ENCODE measurements at places on chromosomes 5 and 9.

- DNase-seq = no peak
Observed at GRCh38 chr9:88784960-88785359, 206.3 kb upstream of the S1PR3 start.

DNA sequence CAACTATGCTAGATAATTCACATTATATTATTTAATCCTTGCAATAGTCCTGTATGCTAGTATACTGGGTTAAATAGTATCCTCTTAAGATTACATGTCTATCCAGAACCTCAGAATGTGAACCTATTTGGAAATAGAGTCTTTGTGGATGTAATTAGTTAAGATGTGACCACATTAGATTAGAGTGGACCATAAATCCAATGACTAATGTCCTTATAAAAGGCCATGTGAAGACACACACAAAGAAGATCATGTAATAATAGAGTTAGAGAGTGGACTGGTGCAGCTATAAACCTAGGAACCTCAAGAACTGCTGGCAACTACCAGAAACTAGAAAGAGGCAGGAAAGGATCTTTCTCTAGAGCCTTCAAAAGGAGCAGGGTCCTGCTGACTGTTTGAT, 263.6 kb upstream of the PTGER4 start:
- no peak for DNase-seq

DNA sequence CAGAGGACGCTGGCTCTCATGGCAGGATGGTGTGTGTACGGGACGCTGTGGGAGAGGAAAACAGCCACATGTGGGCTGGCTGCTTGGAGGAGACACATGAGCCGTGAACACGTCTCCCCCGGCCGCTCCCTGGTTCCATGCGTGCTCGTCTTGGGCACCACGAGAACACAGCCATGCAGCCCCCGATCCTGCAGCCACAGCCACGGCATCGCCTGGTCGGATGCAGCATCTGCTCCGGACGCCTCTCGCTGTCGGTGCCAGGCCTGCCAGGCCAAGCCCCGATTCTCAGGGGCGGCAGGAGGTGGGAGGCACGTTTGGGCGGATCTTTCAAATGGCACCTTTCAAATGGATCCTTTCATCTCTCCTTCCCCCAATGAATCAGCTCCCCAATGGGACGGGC, 3.2 kb downstream of the LCN10 start:
- no peak for DNase-seq

GRCh38 chr9:136728548-136729123, 14.1 kb downstream of the LCN10 start:
- DNase-seq = no peak

DNA sequence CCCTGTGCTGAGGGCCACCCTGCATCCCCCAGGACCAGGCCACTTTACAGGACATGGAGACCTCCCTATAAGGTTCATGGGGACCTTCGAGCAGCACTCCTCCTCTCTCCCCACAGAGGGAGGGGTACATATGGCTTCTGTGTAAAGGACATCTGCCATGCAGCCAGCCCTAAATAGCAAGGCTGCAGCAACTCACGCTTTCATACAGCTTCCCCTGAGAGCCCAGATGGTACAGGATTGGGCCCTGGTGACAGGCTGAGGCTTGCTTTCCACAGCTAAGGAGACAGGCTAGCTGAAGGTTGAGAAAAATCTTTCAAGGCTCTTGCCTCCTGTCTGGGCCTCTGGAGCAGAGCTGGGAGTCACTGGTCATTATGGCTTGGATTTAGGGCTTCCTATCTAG, 147.0 kb upstream of the ZNF366 start:
- DNase-seq = no peak

GRCh38 chr5:176570044-176570443, 20.9 kb downstream of the CDHR2 start:
- DNase-seq = no peak

DNA sequence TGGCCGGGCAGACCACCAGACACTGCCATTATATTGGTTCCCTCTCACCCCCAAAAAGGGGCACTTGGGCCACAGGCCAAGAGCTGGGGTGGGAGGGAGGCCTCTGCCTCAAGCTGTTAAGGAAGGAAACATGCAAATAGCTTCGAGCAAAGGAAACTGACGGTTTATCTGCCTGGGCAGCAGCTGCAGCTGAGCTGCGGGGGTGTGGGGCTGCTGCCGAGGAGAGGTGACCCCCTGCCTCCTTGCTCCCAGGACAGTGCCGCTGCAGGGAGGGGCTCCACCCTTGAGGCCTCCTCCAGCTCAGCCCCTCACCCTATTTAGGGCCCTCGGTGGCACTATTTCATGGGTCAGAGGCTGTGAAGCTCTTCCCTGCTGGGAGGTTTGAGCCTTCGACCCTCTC, 789 bp downstream of the DOK3 start:
- DNase-seq = no peak

DNA sequence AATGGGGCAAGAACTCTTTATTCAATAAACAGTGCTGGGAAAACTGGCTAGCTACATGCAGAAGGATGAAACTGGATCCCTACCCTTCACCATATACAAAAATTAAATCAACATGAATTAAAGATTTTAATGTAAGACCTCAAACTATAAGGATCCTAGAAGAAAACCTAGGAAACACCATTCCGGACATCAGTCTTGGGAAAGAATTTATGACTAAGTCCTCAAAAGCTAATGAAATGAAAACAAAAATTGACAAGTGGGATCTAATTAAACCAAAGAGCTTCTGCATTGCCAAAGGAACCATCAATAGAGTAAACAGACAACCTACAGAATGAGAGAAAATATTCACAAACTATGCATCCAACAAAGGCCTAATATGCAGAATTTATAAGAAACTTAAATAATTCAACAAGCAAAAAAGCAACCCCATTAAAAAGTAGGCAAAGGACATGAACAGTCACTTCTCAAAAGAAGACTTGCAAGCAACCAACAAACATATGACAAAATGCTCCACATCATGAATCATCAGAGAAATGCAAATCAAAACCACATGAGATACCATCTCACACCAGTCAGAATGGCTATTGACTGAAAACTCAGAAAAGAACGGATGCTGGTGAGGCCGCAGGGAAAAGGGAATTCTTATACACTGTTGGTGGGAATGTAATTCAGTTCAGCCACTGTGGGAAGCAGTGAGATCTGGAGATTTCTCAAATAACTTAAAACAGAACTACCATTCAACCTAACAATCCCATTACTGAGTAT, 104.3 kb upstream of the MAP3K1 start:
- DNase-seq = no peak

DNA sequence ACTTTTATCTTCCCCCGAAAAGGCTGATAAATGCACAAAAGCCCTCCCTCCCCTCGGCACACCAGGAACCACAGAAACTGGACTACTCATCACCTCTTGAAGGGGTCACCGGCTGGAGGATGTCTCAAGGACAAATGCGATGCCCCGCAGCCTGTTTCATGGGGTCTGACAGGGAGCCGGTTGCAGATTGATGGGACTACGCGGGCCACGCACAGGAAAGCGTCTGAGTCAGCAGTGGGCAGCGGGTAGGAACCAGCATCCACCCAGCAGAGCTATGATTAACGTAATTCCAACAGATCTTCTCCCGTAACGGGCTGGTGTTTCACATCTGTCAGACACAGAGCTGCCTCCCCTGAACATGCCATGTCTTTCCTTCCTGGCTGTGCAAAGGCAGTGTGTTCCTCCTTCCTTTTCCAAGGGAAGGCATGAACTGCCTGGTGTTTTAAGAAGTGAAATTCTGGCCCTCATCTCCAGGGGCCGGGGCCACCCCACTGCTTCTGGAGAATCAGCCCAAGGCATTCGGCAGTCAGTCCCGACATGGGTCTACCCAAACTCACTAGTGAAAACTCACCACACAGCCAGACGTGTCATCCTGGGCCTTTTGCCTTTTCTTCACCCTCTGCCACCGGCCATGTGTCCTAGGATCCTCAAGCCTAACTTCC, 144.4 kb upstream of the PHYKPL start:
- DNase-seq = no peak

DNA sequence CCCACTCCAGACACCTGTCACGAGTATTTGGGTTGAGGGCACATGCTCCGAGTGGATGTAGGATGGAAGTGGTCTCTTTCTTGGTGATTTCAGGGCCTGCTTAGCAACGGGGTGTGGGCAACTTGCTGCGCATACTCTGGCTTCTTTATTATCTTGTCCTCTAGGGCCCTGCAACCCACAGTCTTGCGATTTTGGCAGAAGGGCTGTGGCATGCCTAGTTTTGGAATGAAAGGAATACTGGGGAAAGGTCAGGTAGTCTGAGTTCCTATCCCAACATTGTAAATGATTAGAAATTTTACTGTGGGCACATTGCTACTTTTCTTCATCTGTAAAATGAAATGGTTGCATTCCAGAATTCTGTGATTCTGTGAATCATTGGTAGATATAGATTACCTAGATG, 74.3 kb downstream of the ACTBL2 start:
- DNase-seq = no peak

DNA sequence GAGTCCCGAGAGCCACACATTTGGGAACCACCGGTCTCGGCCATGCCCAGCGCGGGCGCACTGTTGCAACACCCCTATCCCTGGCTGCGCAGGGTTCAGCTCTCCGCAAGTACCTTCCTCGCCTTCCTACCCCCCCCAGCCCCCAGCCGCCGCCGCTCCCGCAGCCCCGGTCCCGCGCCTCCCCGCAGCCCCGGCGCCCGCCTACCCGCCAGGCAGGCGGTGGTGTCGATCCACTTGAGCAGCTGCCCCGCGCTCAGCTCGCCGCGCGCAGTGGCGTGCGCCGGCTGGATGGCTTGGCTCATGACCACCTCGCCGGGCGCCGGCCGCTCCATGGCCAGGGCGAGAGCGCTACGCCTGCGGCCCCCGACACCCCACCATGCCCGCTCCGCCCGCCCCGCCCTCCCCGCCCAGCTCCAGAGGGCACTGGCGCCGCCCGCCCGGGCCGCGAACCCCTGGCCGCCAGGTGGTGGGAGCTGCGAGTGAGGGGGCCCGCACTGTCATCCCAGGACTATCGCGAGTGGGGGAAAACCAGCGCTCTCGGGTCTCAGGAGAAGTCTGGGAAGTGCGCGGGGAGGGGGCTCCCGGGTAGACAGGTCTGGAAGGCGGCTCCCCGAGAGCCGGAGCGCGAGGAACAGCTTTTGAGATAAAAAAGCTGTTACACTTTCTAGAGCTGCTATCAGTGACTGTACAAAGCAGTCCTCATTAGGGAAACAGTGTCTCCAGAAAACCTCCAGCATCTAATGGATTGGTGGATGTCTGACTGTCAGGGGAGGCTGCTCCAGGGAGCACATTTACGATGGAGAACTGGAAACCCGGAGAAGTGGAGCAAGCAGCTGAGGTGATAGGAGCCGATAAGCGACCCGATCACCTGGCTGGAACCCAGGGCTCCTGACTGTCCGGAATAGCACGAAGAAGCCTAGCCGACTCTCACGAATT, at the start of gene ACOT12:
TSS of gene ACOT12 (minus strand) at position 352 of the 936 bp plus-strand sequence. CDS start at position 332, 20 bp downstream.
- no peak for DNase-seq

DNA sequence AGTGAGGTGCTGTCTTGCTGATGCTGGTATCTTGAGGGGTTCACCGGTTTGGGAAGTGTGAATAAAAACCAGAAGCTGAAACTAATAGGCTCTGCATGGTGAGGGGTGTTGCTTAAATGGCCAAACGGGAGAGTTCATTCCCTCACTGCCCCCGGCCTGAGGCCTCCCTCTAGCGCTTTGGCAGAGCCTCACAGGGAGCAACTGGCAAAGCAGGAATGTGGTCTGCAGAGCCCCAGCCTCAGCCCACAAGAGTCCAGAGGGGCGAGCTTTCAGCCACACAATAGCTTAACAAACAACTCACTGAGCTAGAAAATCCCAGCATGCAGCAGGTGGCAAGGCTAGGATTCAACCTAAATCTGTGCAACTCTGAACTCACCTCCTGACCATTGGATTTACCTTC, 234.8 kb downstream of the MED10 start:
- no peak for DNase-seq

DNA sequence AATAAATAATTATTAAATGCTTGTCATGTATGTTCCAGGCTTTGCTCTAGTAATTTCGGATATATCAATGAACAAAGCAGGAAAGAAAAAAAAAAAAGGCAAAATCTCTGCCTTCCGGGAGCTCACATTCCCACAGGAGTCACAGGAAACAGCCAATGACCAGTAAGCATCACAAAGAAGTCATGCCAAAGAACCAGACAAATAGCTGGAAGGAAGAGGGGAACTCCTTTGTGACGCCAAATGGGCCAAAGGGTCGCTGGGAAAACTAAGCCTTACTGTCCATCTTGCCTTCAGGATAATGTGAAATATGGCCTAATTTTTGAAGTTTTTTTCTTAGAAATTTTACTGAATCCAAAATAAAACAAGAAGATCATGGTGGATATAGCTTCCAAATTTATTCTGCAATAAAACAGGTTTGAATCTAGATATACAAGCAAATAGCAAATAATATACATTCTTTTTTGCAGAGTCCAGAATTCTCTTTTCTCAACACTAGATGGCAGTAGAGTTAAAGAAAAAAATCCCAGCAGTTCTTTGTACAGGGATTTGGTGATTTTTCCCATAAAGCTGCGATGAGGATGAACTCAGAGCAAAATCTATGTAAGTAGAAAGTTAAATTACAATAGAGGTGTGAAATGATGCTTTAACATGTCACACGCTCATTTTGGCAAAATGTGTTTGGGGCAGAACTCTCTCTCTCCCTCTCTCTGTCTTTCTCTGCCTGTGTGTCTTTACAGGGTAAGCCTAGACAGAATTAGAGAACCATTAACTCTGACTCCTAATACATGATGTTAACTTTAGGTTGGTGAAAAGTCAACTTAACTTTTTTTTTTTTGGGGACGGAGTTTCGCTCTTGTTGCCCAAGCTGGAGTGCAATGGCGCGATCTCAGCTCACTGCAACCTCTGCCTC, 60.0 kb upstream of the TUT7 start:
- no peak for DNase-seq

GRCh38 chr9:35882996-35883395, 12.8 kb upstream of the OR13J1 start:
- no peak for DNase-seq

DNA sequence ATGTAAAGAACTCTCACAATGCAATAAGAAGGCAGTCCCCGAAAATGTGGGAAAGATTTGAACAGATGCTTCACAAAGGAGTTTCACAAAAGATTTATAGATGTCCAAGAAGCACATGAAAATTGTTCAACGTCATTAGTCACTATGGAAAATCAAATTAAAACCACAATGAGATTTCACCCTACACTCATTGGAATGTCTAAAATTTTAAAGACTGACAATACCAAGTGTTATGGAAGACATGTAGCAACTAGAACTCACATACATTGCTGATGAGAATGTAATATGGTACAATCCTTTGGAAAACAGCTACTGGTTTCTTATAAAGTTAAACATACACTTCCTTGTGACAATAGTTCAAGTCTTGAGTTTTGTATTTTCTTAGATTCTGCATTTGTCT, 11.0 kb upstream of the RECK start:
- no peak for DNase-seq

DNA sequence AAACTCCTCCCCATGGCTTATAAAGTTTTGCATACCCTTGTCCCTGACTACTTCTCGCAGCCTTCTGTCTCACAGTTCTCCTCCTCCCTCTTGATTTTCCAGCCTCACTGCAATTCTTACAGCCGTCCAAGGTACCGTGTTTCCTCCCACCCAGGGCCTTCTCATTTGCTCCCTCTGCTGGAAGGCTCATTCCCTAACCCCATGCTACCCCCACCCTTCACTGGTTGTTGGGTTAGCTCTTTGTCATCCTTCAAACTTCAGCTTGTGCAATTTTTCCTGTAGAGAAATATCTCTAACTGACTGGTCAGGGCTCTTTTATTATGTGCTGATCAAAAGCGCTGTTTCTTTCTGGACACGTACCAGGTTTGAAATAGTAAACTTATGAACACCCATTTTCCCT, 329.2 kb downstream of the EBF1 start:
- DNase-seq = no peak

All from activated CD4-positive, alpha-beta T cell treated with anti-CD3 and anti-CD28 coated beads for 4 hours (primary cell).